ENCODE measurements at places on chromosomes 16 and 17. TPM values are rescaled to one million over a fixed set of nuclear protein-coding genes. Genes with fewer than 3 reads are reported as not detected.

DNA sequence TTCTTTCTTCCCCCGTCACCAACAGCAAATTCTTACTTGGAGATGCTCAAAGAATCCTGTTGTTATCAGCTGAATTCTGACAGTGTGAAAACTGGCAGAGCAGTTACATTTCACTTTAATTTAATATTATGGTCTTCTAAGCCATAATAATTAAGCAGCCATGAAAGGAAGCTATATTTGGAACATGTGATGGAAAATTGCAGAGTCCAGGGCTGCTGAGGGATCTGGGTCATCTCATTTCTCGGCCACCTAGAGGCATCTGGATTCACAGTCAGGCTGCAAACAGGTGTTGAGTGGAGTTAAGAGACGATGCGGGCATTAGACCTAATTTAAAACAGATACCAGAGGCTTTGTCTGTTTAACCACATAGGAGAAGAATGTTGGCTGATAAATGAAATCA, 38.4 kb downstream of the CHD9NB start:
- H3K27ac ChIP-seq: no peak overlapping the region
- peaks cover 8% of the 10 kb centered on the region for H3K27me3 ChIP-seq
- no peak for DNase-seq
- H3K36me3 ChIP-seq: no peaks in the 10 kb centered on the region
- H3K4me1 ChIP-seq: no peaks in the 10 kb centered on the region

DNA sequence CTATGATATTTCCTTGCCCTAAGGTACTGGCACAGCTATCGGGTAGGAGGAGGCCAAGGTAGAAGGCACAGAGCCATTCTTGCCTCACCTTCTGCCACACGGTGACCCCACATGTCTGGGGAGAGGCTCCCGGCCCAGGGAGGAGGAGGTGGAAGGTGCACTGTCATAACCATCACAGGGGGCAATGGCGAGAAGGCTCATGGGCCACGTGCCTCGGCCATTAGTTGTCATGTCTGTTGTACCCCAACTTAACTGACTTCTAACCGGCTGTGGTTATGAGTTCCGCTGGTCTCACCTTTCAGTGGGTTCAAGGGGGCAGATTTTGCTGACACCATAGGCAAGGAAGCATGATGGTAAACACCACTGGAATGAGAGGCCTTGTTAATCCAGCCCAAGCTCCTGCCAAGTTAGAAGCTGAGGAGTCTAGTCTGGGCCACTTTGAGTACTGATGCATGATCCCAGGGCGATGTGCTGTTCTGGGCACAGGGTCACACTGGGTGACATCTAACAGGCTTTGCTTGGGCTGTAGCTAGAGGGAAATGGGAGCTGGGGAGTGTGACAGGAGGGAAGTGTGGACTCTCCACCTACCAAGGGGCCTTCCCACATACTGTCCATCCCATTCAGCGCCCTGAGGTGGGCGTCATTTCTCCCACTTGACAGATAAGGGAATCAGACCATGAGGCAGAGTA, 39.6 kb downstream of the HLF start:
- H3K36me3 ChIP-seq: no peaks in the 10 kb centered on the region
- H3K27ac ChIP-seq: no peak overlapping the region
- no peak for DNase-seq
- no peaks in the 10 kb centered on the region for H3K4me1 ChIP-seq
- H3K27me3 ChIP-seq: peaks cover 15% of the 10 kb centered on the region
- H3K4me3 ChIP-seq: no peak overlapping the region

DNA sequence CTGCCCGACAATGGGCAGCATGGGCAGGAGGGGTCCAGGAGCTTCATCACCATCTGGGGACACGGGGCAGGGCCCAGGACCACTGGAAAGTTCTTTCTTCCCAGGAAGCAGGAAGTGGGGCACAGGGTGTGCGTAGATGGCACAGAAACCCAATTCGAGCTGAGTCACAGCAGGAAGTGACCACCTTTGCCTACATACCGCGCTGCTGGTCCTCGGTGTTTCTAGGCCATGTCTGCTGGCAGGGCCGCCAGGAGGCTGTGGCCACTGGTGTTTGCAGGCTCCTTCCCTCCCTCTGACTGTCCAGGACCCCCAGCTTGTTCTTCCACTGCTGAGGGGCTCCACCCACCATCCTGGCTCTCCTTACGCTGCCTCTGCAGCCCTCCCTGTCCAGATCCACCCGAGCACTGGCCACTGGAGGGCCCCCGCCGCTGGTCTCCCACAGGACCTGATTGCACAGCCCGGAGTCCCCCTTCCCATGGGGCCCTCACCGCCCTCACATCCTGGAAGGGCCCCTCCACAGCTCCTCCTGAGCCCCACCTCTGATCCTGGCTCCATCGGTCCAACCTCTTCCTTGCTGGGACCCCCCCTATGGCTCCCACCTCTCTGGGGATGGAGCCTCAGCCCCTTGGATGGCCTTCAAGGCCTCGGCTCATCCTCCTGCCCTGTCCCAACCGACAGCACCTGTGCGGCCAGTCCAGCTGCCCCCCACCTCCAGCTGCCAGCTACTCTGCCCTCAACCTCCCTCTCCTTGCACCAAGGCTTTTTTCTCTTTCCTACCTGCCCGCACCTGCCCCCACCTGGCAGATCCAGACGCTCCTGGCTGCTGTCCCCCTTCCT, 14.5 kb upstream of the RASD1 start:
- no peak overlapping the region for H3K27ac ChIP-seq
- H3K27me3 ChIP-seq: no peaks in the 10 kb centered on the region
- peaks cover 24% of the 10 kb centered on the region for H3K4me1 ChIP-seq
- no peak for DNase-seq
- H3K36me3 ChIP-seq: no peaks in the 10 kb centered on the region

DNA sequence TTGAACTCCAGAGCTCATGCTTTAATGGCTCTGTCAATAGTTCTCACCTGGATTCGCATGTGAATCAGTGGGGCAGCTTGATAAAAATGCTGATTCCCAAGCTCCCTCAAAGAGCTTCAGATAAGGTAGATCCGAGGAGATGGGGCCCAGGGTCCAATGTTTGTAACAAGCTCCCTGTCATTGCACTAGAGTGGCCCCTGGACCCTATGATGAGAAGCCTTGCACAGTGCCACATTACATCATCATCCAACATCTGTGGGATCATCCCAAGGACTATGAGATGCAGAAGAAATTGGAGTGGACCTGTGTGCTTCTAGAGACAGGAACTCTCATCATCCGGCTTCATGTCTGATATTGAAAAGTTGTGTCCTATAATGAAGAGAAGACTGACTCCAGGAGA, 340.8 kb downstream of the SHISA9 start:
- H3K27me3 ChIP-seq: no peaks in the 10 kb centered on the region
- H3K36me3 ChIP-seq: no peaks in the 10 kb centered on the region
- no peaks in the 10 kb centered on the region for H3K4me1 ChIP-seq
- H3K4me3 ChIP-seq: no peak overlapping the region
- no peak overlapping the region for H3K27ac ChIP-seq

- H3K36me3 ChIP-seq: peaks cover 38% of the 10 kb centered on the region
- H3K4me1 ChIP-seq: peaks cover 71% of the 10 kb centered on the region
- H3K27ac ChIP-seq: peak overlapping the region; percentile 98
- peak overlapping the region; percentile 17 for H3K4me3 ChIP-seq
Measured at GRCh38 chr17:72419866-72420774, 299.3 kb downstream of the SOX9 start.

- no peaks in the 10 kb centered on the region for H3K36me3 ChIP-seq
- peak overlapping the region; percentile 55 for H3K4me3 ChIP-seq
- H3K27ac ChIP-seq: peak overlapping the region; percentile 97
- H3K27me3 ChIP-seq: no peaks in the 10 kb centered on the region
- no peak for DNase-seq
Measured at GRCh38 chr17:7045492-7046126, 1.7 kb upstream of the SLC16A11 start.

DNA sequence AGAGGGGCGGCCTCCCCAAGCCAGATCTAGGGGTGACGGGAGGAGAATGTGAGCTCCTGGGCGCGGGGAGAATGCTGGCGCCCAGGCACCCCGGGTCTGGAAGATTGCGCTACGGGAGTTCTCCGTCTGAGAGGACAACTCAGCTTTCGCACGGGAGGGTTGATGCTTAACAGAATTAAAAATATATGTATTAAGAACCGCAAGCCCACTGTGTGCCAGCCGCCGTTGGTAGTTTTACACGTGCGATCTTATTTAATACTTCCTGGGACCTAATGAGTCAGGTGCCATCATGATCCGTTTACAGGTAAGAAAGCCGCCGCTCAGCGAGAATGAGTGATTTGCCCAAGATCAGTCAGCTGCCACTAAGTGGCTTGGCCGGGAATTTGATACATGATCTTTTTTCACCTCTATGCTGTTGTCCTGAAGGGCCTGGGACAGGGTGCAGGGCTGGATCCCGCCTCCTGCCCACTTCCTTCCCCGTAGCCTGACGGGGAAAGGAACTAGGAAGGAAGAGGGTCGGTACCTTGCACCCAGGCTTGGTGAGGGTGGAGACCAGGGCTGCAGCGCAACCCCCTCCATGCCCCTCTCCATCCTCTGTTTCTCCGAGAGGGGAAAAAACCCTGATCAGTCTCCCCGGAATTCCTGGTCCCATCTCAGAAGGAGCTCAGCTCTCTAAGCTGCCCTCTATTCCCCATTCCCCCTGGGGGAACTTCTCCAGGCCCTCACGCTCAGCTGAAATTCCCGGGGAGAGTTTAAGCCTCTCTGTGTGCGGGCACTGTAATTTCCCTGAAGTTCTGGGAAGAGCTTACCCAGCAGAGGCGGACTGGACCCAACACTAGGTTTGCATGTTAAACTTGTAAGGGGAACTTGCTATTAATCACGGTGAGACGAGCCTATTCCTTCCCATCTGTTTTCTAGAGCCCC, 983 bp downstream of the VAT1L start:
- no peak overlapping the region for H3K27ac ChIP-seq
- no peaks in the 10 kb centered on the region for H3K4me1 ChIP-seq
- H3K36me3 ChIP-seq: no peaks in the 10 kb centered on the region
- H3K4me3 ChIP-seq: no peak overlapping the region
- H3K27me3 ChIP-seq: peaks cover 42% of the 10 kb centered on the region
- no peak for DNase-seq

GRCh38 chr16:268141-269053, 7.3 kb downstream of the RGS11 start:
- no peak overlapping the region for H3K4me3 ChIP-seq
- no peaks in the 10 kb centered on the region for H3K4me1 ChIP-seq
- peaks cover 8% of the 10 kb centered on the region for H3K27me3 ChIP-seq

DNA sequence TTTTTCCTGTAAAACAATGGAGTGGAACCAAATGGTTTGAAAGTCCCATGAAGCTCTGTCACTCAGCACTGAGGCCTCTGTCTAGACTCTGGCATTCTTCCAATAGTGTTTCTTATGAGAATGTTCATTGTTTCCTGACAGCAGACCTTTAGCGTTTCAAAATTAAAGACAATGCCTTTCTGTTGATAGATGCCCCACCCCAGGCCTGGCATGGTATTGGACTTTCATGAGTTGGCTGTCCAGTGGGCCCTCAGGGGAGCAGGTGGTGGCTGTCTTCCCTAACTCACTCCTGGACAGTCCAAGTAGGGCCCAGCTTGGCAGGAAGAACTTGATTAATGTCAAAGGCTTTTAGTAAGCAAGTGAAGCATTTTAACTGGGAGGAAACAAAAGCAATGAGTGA, 186.5 kb upstream of the CCL2 start:
- no peak overlapping the region for H3K27ac ChIP-seq
- H3K4me1 ChIP-seq: no peaks in the 10 kb centered on the region
- H3K36me3 ChIP-seq: no peaks in the 10 kb centered on the region
- H3K4me3 ChIP-seq: no peak overlapping the region
- H3K27me3 ChIP-seq: peaks cover 11% of the 10 kb centered on the region

DNA sequence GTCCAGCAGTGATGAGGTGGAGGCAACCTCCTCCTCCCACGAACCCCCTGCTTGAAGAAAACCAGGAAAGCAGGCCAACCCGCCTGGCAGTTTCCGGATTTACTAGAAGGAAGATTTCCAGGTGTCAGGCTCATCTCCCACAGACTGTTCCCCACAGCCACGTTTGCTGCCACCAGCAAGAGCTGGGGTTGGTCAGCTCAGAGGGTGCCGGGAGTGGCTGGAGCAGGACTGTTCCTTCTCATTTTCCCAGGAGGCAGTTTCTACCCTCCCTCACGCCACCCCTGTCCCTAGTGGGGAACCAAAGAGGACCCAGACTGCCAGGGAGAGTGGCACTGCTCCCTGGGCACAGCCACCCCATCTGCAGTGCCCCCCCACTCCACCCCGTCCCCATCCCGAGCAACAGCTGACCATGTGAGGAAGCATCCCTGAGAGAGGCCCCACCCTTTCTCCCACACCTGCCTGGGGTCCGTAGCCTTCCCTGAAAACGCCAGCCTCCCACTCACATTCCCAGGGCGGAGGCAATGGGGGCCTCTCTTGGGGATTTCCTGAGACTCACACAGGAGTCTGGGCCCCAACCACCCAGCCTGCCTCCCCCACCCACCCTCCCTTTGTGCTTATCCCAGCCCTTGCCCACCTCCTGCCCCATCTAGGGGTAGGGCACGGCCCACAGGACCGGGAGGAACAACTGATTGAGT, 5.9 kb downstream of the KRT17 start:
- no peaks in the 10 kb centered on the region for H3K36me3 ChIP-seq
- H3K27ac ChIP-seq: no peak overlapping the region
- no peaks in the 10 kb centered on the region for H3K27me3 ChIP-seq
- peak; percentile 48 for DNase-seq

DNA sequence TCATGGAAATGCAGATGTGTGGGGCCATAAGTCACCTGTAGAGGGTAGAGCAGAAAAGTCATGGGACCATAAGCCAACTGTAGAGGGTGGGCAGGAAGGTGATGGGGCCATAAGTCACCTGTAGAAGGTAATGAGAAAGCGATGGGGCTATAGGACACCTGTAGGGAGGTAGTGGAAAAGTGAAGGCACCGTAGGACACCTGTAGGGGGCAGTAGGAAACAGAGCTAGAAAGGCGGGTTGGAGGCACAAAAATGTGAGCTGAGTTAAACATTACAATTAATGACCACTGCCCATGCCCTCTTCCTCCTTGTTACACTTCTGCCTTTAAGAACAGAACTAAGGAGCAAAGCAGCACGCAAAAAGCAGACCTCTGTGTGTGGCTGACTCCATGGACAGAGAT, 150.1 kb downstream of the SHISA6 start:
- no peak for DNase-seq
- H3K27ac ChIP-seq: no peak overlapping the region
- no peaks in the 10 kb centered on the region for H3K27me3 ChIP-seq
- no peaks in the 10 kb centered on the region for H3K36me3 ChIP-seq

DNA sequence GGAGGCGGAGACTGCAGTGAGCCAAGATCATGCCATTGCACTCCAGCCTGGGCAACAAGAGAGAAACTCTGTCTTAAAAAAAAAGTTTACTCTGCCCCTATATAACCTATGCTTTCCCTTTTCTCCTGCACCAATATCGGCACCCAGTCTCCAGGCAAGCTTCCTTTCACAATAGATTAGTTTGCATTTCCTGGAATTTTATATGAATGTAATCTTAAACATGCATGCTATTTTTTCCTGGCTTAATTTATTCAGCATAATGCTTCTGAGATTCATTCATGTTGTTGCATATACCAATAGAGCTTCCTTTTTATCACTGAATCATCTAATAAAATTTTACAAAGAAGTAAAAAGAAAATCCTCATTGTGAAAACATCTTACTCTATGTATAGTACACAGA, 59.4 kb downstream of the USP32 start:
- no peak overlapping the region for H3K4me3 ChIP-seq
- no peaks in the 10 kb centered on the region for H3K36me3 ChIP-seq
- H3K27ac ChIP-seq: no peak overlapping the region
- H3K27me3 ChIP-seq: no peaks in the 10 kb centered on the region

GRCh38 chr17:30344283-30345088, 10.6 kb upstream of the TMIGD1 start:
- peak; percentile 68 for DNase-seq
- H3K27ac ChIP-seq: peak overlapping the region; percentile 96
- peaks cover 64% of the 10 kb centered on the region for H3K4me1 ChIP-seq
- no peaks in the 10 kb centered on the region for H3K27me3 ChIP-seq
- H3K4me3 ChIP-seq: peak overlapping the region; percentile 33

Gene KCNH6
- not detected for total RNA-seq

Gene WNT3
- 14.0 TPM for total RNA-seq

Gene FBXW10
- total RNA-seq: 5.3 TPM
